Dermis blood vessel endothelial cell (primary cell): ENCODE measurements at places on chromosomes 5 and 9. TPM values are rescaled to one million over a fixed set of nuclear protein-coding genes. Genes with fewer than 3 reads are reported as not detected.

Gene LURAP1L
- 1.1 and 2.7 TPM in 2 replicates for total RNA-seq

Gene CDH9
- total RNA-seq, result not detected in 2 replicates

Gene PTGS1
- total RNA-seq, result 2.7 and 3.6 TPM in 2 replicates

Gene C9orf50
- total RNA-seq, result not detected in 2 replicates

Gene ELP1
- total RNA-seq, result 37.1 and 51.6 TPM in 2 replicates

Gene PCDHGA6
- total RNA-seq, result 2.2 TPM in 2 replicates

Gene RBM22
- total RNA-seq, result 31.3 and 35.9 TPM in 2 replicates

Gene UAP1L1
- total RNA-seq, result 27.0 and 27.2 TPM in 2 replicates

Gene SV2C
- 0.05 TPM in 1 of 2 replicates, not detected in the other for total RNA-seq

Gene OTP
- total RNA-seq, result not detected in 2 replicates

Gene ACOT12
- total RNA-seq, result 0.37 TPM in 1 of 2 replicates, not detected in the other

Gene LNPEP
- 48.3 and 57.9 TPM in 2 replicates for total RNA-seq

Gene TRIP13
- total RNA-seq, result 11.1 and 39.6 TPM in 2 replicates

Gene FRMD3
- total RNA-seq, result 3.7 and 6.1 TPM in 2 replicates

Gene FLT4
- 341 and 471 TPM in 2 replicates for total RNA-seq

Gene HAPLN1
- under 0.01 TPM in 1 of 2 replicates, not detected in the other for total RNA-seq

Gene GLRA1
- total RNA-seq, result not detected in 2 replicates

Gene PAEP
- not detected in 2 replicates for total RNA-seq

Gene FBXL7
- total RNA-seq, result 15.5 and 23.1 TPM in 2 replicates

Gene ELOVL7
- total RNA-seq, result 0.09 and 2.2 TPM in 2 replicates

Gene RASEF
- total RNA-seq, result 0.05 and 0.17 TPM in 2 replicates

Gene IL5
- not detected in 2 replicates for total RNA-seq

Gene NUP214
- 15.3 and 19.1 TPM in 2 replicates for total RNA-seq

Gene CBY3
- not detected in 2 replicates for total RNA-seq

Gene S100Z
- total RNA-seq, result not detected in 2 replicates

Gene ZNF483
- total RNA-seq, result 1.8 and 3.2 TPM in 2 replicates

Gene C9orf85
- 16.6 and 19.1 TPM in 2 replicates for total RNA-seq

Gene TMEM215
- not detected in 2 replicates for total RNA-seq

Gene GARIN3
- total RNA-seq, result not detected in 2 replicates

Gene PCDHB2
- total RNA-seq, result 0.88 and 1.4 TPM in 2 replicates

Gene NR2F1-AS1
- total RNA-seq, result 11.2 and 18.4 TPM in 2 replicates

Gene EPB41L4B
- 0.34 and 0.79 TPM in 2 replicates for total RNA-seq

Gene ENTPD8
- 0.23 and 0.34 TPM in 2 replicates for total RNA-seq

Gene GLIPR2
- total RNA-seq, result 32.4 and 45.6 TPM in 2 replicates

Gene TRIM52
- 6.3 and 8.8 TPM in 2 replicates for total RNA-seq
